ENCODE measurements at places on chromosomes 1 and 21.

GRCh38 chr1:43507296-43508295 is 23.1 kb upstream of the PTPRF start:
- no peak for DNase-seq

DNA sequence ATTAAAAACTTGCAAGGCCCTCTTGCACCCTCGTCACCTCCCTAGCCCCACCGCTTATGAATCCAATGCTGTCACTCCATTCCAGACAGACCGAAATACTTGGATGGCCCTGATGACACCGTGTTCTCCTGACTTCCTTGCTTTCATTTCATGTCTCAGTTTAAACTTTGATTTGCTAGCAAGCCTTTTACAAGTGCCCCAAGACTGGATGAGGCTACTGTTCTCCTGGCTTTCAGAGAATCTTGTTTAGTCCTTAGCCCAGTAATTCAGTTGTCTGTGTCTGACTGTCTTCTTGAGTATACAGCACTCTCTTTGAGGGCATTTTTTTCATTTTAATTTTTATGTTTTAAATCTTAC is 824 bp upstream of the IFI44L start:
- DNase-seq: no peak

- no peak for DNase-seq
These were observed 161.4 kb downstream of the DAB1 start for GRCh38 chr1:57262472-57262871.

- no peak for DNase-seq
These were observed 20.2 kb upstream of the HTR1D start for GRCh38 chr1:23237508-23237907.

GRCh38 chr1:116255486-116256285 is 117.4 kb upstream of the ATP1A1 start:
- no peak for DNase-seq

- peak; percentile 31 for DNase-seq
These were observed 5.9 kb downstream of the MAP7D1 start for GRCh38 chr1:36161641-36162531.

- DNase-seq: no peak
These were observed 8.1 kb downstream of the SNX7 start for GRCh38 chr1:98669355-98670296.

DNA sequence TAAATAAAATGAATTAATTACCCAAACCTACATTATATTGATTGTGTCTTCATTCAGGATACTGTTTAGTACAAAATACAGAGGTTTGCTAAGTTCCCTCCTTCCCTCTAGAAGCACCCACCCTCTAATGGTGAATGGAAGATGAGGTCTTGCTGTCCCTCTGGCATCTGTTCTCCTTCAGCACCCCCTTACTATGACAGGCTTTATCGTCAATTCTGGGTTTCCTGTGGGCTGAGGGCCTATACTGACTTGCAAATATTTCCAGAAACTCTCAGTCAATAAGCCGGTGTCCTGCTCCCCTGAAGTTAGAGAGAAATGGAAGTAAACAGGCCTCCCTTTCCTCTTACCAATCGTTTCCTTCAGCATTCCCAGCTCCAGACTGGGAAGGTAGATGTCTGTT is 13.2 kb downstream of the LAX1 start:
- no peak for DNase-seq

DNA sequence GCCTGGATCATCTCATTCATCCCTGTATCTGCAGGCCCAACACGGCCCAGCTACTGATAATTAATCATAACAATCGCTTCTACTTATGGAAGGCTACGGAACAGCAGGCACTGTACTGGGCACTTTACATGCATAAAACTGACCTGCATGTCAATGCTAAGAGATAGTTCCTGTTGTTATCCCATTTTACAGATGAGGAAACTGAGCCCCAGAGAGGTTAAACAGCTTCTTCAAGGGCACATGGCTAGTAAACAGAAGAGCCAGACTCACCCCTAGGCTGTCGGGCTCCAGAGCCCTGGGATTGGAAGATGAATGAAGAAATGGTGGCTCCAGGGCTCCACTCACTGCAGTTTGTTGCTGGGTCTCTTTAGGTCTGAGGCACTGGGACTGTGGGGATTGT is 27.3 kb upstream of the VPS13D start:
- no peak for DNase-seq

GRCh38 chr1:35930593-35931445 is at the start of gene AGO3:
AGO3 (plus strand) TSS chr1:35931105; CDS start chr1:35931427, 322 bp downstream.
- DNase-seq: peak; percentile 74

DNA sequence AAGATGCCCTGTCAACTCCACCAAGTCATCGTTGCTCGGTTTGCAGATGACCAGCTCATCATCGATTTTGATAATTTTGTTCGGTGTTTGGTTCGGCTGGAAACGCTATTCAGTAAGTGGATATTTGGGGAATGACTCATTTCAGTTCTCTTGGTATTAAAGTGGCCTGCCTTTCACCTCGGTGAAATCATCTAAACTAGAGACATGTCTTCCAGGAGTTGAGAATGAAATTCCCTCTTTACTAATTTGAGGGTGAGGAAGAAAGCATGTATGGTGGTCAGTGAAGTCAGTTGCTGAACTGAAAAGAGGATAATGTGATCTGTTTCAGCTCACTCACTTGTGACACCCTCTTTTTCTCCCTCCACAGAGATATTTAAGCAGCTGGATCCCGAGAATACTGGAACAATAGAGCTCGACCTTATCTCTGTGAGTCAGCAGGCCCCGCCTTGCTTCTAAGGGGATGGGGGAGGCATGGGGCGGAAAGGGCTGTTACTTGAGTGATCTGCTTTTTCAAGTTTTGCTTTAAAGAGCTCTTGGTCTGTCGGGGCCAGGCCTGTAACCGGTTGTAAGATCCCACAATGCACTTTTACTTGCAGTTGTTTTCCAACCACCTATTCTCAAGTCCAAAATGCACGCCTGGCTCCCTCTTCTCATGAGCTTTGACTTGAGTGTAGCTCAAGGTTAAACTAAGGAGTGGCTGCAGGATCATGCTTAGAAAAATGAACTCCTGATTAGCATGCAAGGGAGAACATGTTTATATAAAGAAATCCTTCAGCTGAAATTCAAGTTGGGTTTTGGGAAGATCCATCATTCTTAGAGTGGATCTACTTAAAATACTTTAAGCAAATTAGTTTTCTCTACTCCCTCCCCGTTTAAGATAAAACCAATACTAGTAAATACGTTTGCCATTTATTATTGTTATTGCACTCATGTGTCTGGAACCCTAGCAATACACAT is 59.8 kb downstream of the CAPN2 start:
- no peak for DNase-seq

DNA sequence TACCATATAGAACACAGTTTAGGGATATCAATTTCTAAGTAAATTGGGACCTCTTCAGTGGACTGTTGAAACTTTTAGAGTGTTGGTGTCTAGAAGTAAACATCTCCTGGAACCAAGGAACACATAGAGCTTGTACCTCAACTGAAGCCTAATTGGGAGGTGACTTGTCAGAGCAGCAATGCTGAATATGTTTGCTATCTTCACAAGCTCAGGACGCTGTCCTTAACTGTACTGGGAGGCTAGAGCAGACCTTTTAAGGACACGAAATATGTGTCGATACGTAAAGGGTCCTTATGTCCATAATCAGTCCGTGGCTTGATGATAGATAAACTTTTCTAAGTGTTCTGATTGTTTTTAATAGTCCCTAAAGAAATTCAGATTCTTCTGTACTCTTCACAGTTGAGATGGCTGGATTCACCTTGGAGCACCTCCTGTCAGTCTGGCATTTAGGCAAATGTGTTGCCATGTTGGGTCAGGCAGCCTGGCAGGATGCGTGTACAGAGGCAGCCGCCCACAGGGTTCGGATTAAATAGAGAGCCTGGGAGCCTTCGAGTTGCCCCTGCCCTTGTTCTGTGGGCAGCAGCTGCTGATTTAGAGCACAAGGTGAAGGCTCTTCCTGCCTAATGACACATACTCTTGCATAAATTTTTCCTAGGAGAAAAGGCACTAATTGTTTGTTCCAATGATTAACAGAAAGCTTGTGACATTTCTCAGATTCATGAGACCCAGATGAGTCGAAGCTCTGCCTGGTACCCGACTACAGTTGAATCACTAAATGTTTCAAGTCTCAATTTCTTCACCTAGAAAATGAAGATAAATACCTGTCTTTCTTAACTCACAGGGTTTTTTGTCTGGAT is 3.6 kb downstream of the ACTN2 start:
- no peak for DNase-seq

DNA sequence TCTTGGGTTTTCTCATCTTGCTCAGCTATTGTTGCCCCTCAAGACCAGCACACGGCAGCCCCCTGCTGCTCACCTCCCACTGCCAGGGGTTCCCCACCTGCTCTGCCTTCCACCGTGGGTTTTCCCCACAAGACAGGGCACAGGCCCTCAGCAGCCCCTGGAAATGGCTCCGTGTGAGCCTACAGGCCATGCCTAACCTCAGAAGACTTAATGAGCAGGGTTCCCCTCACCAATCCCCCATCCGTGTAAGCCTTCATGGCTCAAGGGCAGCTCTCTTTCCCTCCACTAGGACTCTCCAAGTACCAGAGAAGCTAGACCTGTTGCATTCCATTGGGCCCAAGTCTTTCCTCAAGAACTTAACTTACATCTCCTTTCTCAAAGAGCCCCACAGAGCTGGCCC is 18.4 kb upstream of the RCAN3 start:
- no peak for DNase-seq

DNA sequence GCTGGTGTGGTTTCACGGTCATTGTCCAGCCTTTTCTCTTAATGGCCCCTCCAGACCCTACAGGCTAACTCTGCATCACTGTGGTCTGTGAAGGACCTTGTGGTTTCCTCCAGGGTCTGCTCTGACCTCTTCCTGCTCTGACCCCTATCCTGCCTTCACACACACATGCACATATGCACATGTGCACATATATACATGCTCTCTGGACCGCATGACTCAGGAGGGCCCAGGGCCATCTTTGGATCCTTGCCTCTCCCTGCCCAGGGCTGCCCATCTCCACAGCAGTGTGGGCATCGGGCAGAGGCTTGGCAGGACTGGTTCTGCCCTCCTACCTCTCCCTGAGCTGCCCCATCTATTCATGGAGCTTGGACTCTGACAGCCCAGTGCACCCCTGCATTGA is 510.9 kb downstream of the PTPRU start:
- no peak for DNase-seq

GRCh38 chr1:7557301-7557891 is 213.7 kb upstream of the VAMP3 start:
- DNase-seq: no peak

DNA sequence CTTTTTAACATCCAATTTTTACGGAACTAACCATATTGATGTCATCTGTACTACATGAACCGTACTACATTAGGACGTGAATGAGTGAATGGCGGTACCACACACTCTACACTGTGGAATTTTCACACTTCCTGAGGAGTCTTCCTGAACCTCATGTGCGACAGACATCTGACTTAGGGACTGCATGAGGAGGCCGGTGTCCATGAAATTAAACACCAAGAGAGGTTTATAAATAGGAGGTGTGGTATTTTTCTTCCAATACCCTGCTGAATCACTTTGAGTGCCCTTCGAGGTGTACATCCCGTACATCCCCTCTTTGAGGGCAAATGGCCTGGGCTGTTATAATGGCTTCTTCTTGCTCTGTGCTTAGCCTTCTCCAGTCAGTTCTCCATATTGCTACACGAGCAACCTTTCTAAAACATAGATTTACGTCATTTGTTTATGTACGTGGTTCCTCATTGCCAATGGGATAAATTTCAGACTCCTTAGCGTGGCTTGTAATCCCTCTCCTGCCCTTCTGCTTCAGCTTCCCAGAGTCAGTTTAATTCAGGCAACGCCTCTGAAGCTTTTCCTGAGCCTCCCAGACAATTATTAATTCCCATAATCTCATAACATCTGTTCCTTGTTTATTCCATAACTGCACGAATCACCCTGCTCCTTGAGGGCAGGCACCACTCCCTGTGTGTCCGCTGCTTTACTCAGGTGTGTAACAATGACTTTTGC is 9.4 kb downstream of the ST3GAL3 start:
- DNase-seq: no peak

- DNase-seq: no peak
These were observed 22.9 kb downstream of the PUM1 start for GRCh38 chr1:31042656-31043055.

DNA sequence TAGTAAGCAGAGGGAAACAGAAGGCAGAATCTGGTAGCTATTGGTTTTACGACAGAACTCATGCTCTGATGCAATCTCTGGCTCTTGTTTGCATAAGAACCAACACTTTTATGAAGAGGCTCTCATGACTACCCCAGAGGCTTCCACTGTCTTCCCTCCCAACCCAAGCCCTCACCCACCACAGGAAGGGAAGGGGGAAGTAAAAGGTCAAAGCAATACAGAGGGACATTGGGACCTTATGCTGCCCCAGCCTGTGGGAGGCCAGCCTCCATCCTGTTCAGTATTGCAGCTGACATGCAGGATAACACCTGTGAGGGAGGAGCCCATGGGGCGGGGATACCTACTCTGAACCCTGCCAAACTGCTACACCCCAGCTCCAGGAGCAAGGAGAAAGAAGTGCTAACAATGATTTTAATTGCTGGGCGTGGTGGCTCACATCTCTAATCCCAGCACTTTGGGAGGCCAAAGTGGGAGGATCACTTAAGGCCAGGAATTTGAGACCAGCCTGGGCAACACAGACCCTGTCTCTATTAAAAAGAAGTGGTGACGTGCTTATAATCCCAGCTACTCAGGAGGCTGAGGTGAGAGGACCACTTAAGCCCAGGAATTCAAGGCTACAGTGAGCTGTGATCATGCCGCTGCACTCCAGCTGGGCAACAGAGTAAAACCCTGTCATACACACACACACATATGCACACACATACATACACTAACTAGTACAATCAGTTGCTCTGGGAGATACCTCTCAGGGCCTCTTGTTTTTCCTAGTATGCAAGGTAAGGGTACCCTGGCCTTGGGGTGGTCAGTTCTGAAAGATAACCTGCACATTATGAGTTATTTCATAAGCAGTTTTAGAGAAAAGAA is 9.5 kb downstream of the MR1 start:
- no peak for DNase-seq

DNA sequence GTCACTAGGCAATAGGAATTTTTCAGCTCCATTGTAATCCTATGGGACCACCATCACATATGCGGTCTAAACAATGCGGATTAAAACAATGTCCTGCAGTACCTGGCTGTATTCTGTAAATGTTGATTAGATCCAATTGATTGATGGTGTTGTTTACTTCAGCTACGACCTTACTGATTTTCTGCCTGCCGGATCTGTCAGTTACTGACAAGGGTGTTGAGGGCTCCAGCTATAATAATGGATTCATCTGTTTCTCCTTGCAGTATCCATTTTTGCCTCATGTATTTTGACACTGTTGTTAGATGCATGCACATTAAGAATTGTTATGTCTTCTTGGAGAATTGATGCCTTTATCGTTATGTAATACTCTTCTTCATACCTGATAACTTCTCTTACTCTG is 39.0 kb downstream of the RAP1A start:
- DNase-seq: no peak
